ENCODE measurements at places on chromosomes 11 and 22.

- DNase-seq, result no peak
Observed at GRCh38 chr11:64389851-64390250, 30.9 kb downstream of the RPS6KA4 start.

DNA sequence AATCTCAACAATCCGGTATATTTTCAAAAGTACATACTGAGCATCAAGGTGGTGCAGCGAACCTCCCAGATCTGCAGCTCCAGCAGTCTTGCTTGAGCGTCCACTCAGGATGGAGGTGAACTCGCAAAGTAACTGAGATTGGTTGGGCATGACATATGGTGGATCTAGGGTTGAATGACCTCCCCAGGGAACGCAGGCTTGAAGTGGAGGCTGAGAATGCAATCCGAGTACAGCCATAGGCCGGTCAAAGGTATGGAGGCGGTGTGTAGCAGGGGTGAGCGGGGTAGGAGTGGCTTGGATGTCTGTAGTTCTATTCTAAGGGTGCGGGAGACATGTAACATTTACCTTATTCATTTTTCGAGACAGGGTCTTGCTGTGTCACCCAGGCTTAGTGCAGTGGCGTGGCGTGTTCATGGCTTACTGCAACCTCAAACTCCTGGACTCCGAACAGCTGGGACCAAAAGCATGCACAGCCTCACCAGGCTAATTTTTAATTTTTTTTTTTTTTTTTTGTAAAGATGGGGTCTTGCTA lies 631 bp upstream of the C22orf39 start:
- peak; percentile 54 for DNase-seq

- DNase-seq, result no peak
Observed at GRCh38 chr11:30128269-30128932, 102.4 kb upstream of the FSHB start.

GRCh38 chr11:61980783-61981541 lies 13.5 kb upstream of the FTH1 start:
- no peak for DNase-seq

- no peak for DNase-seq
Observed at GRCh38 chr11:3014057-3014938, 22.2 kb upstream of the NAP1L4 start.

DNA sequence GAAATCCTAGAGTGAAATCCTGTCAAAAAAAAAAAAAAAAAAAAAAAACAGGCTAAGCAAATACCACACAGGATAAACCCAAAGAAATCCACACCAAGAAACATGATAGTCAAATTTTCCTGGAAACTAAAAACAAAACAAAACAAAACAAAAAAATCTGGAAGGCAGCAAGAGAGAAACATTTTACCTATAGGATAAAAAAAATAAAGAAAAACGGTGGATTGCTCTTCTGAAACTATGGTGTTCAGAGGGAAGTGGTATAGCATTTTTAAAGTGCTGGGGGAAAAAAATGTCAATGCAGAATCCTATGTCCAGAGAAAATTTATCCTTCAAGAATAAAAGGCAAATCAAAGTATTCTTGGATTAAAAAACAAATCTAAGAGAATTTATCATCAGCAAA lies 41.6 kb upstream of the CBX7 start:
- DNase-seq, result no peak

DNA sequence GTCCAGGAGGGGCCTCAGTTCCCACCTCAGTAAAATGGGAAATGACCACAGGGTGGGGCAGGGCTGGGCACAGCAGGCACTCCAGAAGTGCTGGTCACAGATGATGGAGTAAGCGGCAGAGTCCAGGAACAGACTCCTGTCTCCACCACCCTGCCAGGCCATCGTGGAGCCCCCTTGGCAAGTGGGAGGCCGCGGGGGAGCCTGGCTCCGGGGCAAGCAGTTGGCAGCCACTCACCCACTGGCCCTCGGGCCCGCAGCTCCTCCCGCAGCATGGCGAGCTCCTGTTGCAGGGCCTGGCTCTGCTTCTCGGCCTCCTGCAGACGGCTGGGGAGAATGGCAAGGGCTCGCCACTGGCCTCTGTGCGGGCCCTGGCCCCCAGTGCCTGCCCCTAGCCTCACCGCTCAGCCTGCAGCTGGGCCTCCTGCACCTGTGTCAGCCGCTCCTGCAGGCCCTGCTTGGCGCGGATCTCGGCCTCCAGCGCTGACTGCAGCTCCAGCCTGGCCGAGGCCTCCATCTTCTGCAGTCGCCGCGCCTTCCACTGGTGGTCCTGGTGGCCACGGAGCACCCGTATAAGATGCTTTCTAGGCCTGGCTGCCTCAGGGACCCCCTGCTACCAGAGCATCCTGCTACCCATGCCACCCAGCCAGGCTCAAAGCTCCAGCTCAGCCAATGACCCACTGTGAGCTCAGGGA lies 10.3 kb downstream of the CDC42BPG start:
- no peak for DNase-seq

- DNase-seq, result no peak
Observed at GRCh38 chr11:134636071-134636470, 224.0 kb upstream of the B3GAT1 start.

GRCh38 chr11:19739872-19740271 lies 27.2 kb downstream of the NAV2 start:
- peak; percentile 28 for DNase-seq

DNA sequence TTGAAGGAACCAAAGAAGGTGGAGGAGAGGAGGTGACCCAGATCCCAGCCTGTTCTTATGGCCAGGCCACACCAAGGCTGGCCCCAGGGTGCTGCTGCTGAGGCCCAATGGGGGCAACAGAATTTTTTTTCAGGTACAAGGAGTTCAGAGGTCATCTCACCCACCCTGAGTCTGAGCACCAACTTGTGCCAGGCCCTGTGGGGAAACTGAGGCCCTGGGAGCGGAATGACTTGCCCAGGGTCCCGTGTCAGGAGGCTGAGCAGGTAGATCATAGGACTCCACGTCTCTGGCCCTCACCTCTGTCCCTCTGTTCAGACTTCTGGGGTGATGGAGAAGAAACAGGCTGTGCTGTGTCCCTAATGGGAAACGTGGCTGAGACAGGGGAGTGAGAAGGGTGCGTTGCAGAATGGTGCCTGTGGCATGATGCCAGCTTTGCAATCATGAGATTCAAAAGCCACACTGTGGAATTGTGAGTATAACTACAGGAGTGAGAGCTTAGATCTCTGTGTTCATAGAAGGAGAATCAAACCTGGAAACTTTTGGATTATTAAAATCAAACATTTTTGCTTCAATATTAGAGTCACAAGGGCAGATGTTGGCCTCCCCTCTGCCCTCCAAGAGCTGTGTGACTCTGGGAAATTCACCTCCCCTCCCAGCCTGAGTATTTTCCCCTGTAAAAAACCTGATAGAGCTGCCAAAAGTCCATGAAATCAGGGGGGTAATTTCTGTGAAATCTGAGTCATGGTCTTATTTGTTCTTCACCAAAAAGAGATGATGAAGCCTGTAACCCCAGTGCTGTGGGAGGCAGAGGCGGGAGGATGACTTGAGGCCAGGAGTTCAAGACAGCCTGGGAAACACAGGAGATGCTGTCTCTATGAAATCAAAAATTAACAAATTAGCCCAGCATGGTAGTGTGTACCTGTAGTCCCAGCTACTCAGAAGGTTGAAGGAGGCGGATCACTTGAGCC lies 874 bp downstream of the APOL1 start:
- DNase-seq, result peak; percentile 33

- DNase-seq, result peak; percentile 42
Observed at GRCh38 chr11:13098063-13098462, 88.9 kb downstream of the RASSF10 start.

DNA sequence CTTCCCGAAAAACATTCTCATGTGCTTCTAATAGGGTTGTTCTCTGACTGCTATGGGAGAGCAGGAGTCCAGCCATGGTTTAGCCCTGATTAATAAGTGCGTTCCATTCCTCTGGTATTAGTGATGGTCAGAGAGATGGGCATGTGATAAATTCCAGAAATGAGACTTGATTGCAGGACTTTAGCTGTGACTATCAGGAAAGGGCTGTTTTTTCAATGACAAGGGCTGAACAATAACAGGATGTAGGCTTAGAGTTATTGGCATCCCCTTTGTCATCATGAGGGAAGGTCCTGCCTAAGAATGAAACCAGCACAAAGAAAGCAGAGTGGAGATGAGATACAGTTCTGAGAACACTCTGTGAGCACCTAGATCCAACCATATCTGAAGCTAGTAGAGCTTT lies 494.6 kb downstream of the MIAT start:
- DNase-seq, result no peak

- no peak for DNase-seq
Observed at GRCh38 chr11:23725752-23726151, 771.1 kb upstream of the LUZP2 start.

- DNase-seq, result no peak
Observed at GRCh38 chr22:41799486-41800347, 762 bp upstream of the CCDC134 start.

- no peak for DNase-seq
Observed at GRCh38 chr11:19607656-19608360, 104.8 kb upstream of the NAV2 start.

DNA sequence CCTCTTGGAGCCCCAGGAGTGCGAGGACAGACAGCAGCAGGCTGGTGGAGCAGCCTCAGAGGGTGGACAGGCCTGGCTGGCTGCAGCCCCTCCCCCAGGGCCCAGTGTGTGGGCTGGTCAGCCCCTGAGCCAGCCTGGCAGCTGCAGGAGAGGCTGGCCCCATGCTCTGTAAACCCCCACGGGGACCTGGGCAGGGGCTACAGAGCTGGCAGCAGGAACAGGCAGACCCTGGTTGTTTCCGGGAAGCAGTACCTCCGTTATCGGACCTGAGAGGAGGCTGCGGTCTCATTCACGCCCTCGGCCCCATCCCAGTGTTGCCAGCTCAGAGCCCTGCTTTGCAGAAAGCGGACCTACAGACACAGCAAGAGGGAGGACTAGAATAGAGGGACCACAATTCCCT lies 38.5 kb upstream of the COMT start:
- no peak for DNase-seq

DNA sequence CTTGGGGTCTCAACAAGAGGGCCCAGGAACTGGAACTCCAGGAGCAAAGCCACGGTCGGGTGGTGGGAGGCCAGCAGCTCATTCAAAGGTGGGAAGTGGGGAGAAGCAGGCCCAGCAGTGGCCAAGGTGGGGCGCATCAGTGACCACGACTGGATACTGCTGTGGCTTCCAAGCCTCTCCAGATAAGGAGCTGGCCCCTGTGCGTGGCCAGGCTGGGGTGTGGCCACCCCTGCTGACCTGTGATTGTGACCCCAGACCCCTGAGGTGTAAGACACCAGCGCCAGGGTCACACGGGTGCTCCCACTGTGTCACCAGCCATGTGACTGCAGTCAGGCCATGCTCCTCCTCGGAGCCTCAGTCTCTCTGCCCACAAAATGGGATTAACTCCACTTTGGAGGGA lies 20.3 kb downstream of the A4GALT start:
- no peak for DNase-seq

DNA sequence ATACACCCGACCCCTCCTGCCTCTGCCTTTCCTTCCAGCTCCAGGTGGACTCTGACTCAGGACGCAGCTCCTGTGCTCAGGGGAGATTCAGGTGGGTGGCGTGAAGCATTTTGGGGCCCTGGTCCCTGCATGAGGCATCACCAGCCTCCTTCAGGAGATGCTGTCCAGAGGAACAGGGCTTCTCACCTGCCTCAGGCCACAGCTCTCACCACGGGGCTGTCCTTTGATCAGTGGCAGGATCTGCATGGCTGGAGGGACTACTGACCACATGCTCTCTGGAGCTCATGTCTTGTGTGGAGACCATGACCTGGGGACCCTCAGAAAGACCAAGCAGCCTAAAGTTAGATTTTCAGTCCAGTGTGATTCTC lies 58.8 kb downstream of the GGTLC2 start:
- DNase-seq, result no peak

All from left lung (tissue), 14 donors.